ENCODE measurements at places on chromosomes 7 and 10.

- DNase-seq = no peak
These were observed 14.8 kb downstream of the TPK1 start for GRCh38 chr7:144821067-144821466.

GRCh38 chr10:46557319-46558121 lies 1.1 kb upstream of the GPRIN2 start:
- DNase-seq = no peak

GRCh38 chr10:86596266-86596665 lies 58.1 kb upstream of the OPN4 start:
- no peak for DNase-seq

DNA sequence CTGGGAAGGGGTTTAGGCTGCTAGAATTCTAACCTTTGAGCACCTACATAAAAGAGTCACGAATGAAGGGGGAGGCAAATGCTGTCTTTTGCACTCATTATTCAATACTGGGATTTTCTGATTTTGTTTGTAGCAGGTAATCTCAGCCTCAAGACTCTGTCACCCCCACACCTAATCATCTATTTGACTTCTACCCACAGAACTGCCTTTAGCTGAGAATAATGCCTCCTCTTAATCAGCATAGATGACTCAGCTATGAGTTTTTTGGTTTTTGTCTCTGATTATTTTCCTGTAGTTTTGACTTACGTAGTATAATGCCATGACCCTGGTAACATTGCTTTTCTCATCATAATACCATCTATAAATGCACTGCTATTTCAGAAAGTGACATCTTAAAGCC lies 42.7 kb upstream of the CACNB2 start:
- DNase-seq = no peak

DNA sequence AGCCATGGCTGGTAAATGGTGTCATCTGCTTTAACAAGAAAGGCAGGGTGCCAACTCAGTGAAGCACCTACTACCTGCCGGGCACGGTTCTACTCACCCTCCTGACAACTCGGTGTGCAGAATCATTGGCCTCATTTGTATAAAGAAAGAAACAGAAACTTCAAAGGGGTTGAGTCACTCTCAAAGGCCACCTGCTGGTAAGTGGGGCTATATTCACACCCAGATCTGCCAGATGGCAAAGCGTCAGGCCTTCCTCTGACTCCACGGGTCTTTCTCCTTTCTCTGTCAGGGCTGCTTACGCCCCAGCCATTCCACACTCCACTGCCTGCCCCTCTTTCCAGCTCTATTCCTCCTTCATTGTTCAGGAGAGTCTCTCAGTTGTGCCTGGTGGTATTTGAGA lies 309.2 kb downstream of the GFRA1 start:
- DNase-seq = no peak

GRCh38 chr10:78178397-78178796 lies 144.7 kb downstream of the RPS24 start:
- DNase-seq = no peak

DNA sequence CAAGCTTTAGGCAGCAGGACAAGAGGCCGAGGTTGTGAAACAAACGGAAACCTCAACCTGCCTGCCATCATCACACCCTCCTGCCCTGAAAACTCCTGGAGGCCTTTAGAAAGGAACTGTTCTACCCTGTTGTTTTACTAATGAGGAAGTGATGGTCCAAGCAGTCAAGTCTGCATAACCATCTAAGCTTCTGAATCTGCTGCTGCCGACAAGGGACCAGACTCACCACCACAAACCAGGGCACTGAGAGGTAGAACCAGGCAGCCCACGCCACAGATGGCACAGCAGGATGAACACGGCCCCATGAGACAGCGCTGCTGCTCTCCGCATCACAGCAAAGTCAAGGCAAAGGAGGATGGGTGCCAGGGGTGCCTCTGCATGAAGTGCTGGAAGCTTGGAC lies 209.4 kb downstream of the CELF2 start:
- DNase-seq = no peak

- no peak for DNase-seq
These were observed 13.4 kb downstream of the PRKAG2 start for GRCh38 chr7:151863386-151864079.

GRCh38 chr7:28442540-28443420 lies 30.5 kb downstream of the CREB5 start:
- DNase-seq = no peak

DNA sequence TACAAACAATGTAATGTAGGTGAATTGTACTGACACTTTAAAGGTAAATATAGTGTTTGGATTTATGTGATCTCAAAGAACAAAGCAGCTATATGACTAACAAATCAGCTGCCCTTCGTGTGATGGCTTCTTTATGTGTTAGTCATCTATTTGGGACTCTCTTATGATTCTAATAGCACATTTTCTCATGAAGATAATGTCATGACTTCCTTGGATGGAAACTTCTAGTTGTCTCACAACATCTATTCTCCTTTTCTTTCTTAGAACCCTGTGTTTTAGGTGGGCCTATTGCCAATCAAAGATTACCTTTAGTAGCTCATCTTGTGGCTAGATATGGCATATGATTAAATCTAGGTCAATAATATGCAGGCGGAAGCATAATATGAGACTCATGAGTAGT lies 45.0 kb downstream of the TMEM106B start:
- DNase-seq = no peak

Data from GDM1 (cell line).